CD4-positive, alpha-beta T cell treated with Interleukin-6 for 4 hours (primary cell): ENCODE measurements at places on chromosomes 16 and 17.

GRCh38 chr16:8936421-8936820, 27.3 kb downstream of the USP7 start:
- peak; percentile 81 for DNase-seq

DNA sequence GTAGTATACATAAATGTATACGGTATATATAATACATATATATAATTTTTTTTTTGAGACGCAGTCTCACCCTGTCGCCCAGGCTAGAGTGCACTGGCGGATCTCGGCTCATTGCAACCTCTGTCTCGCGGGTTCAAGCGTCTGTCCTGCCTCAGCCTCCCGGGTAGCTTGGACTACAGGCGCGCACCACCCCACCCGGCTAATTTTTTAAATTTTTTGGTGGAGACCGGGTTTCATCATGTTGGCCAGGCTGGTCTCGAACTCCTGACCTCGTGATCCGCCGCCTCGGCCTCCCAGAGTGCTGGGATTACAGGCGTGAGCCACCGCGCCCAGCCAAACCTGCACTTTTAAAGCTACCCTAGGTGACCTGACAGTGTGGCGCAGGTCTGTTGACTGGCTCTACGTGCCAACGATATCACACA, 745 bp downstream of the PAM16 start:
- DNase-seq, result no peak

DNA sequence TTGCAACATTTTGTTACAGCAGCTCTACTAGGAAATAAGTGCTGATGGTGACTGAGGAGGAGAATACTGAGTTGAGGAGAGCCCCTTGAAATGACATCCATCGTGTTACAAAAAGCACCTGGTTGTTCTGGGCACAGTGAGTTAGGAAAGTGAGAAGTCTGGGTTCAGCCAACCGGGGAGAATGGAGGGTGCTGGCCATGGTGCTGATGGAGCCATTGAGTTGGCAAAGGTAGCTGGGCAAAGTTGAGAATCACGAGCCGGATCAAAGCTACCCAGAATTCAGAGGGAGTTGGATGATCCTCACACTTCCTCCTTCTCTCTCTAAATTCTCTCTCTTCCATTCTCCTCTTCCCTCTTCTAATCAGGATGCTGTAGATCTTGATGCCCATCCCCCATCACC, 35.0 kb upstream of the ASIC2 start:
- DNase-seq, result no peak

GRCh38 chr17:49224198-49224996, 6.2 kb downstream of the PHOSPHO1 start:
- DNase-seq, result peak; percentile 70

GRCh38 chr16:53183442-53183841, 128.7 kb downstream of the CHD9 start:
- no peak for DNase-seq

GRCh38 chr17:7508145-7508544, 24.0 kb downstream of the POLR2A start:
- DNase-seq, result no peak

GRCh38 chr17:14353861-14354474, 53.1 kb downstream of the HS3ST3B1 start:
- no peak for DNase-seq

DNA sequence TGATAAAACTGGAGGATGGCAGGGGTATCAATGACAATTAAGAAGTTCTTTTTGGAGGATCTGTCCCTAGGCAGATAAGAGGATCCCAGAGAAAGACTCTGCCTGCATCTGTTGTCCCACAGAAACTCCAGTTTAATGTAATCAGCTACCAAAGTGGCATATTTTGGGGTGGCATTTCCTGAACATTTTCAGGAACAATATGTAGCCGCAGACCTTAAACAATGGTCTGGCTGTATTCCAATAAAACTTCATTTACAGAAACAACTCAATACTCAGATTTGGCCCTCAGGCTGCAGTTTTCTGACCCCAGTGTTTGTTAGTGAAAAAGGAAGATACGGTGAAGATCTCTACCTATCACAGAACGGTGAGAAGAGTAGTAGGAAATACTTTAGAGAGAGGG, 46.1 kb downstream of the KCNJ16 start:
- DNase-seq, result no peak
